ENCODE measurements at places on chromosomes 6 and 20.

DNA sequence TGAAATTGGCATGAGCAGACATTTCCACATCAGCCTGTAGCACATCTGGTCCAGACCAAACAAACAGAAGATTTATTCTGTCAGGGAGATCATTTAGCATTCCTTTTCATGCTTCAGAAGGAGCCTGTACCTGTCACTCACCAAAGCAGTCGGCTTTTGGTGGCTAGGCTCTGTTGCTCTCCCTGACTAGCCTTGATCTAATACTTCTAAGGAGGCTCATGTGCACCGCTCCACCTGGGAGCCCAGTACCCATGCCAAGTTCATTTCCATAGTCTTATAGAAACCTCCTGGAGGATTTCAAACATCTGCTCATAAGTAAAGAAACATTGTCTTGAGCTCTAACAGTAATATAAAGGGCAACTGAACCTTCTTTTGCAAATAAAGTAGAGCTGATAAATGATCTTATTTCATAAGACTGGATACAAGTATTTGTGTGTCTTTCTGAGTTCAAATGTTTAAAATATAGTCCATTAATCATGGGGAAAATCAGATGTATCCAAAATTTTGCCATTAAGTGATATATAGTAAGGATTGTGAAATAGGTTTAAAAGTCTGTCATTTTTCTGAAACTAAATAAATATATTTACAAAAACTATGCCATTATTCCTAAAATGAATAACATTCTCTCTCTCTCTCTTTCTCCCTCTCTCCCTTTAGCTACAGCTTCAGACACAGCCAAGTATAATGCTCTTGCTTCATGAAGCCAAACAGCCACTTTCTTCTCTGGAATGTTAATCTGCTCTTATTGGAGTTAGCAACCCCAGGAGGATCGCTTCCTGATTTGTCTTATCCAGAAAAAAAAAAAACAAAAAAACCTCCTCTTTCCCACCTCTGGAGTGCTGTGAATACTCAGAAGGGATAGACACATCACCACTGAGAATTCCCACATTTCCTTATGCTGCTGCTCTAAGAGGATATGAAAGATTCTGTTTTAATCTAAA lies 192.7 kb upstream of the TFAP2D start:
- no peak for DNase-seq

DNA sequence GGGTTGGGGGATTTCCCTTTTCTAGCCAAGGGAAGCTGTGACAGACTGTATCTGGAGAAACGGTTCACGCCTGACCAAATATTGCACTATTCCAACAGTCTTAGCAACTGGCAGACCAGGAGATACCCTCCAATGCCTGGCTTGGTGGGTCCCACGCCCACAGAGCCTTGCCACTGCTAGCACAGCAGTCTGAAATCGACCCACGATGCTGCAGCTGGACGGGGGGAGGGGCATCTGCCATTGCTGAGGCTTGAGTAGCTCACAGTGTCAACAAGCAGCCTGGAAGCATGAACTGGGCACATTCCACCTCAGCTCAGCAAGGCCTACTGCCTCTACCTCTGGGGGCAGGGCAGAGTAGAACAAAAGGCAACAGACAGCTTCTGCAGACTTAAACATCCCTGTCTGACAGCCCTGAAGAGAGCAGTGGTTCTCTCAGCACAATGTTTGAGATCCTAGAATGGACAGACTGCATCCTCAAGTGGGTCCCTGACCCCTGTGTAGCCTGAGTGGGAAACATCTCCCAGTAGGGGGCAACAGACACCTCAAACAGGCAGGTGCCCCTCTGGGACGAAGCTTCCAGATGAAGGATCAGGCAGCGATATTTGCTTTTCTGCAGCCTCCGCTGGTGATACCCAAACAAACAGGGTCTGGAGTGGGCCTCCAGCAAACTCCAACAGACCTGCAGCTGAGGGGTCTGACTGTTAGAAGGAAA lies 89.9 kb upstream of the ECI2 start:
- no peak for DNase-seq

GRCh38 chr6:33724102-33725023 lies 12.9 kb upstream of the UQCC2 start:
- DNase-seq, result no peak

- DNase-seq, result no peak
These were observed 96.6 kb downstream of the RNGTT start for GRCh38 chr6:88866856-88867255.

DNA sequence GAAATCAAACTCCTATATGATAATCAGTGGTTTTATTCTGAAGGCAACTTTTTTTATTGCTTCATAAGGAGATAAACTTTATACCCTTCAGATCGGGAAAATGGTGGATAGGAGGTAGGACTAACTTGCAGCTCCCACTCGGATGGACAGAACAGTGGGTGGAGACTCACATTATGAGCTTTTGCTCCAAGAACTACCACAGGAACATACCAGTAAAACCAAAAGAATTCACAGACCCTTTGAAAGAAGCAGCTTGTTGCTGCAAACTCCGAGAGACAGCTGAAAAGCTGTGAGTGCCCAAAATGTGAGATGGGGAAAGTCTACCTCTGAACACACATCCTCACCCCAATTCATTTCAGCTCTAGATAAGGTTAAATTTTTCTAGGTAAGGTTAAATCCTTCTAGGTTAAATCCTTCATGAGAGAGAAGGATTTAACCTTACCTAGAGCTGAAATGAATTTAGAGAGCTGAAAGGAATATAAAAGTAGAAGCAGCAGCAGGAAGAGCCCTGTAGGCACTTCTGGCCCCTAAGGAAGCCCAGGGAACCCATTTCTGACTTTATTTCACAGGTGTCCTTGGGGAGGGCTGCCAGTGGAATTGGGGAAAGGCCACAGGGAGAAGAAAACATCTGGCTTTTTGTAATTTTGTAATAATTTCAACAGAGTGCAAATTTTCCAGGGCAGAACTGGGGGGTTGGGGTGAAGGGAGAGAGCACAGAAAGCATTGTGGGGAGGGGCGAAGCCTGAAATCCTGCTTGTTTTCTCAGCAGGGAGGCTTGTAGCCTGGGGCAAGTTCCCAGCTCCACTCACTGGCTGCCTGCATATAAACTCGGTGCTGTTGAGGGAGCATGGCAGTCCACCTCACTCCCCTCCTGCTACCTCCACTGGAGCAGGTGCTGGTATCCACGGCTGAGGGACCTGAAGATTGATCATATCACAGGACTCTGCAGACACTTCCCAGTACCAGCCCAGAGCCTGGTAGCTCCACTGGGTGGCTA lies 65.9 kb upstream of the HCRTR2 start:
- no peak for DNase-seq

GRCh38 chr6:106045077-106045476 lies 41.1 kb upstream of the PRDM1 start:
- no peak for DNase-seq

GRCh38 chr6:160269023-160269521 lies 10.5 kb upstream of the SLC22A2 start:
- no peak for DNase-seq

DNA sequence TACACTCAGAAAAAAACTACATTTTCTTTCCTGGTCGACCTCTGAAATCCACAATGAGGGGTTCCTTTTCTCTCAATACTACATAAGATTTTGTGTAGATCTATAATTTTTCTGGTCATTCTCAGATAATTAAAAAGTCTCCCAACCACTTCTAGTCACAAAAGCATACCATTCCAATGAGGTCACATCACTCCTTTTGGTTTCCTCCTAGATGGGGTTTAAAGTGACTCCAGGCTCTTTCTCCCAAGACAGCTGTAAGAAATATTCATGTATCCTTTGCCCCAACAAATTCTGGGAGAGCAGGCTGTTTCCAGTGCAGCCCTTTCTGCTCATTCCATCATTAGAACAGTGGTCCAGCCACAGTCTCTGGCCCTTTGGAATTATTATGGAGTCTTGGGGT lies 43.1 kb upstream of the BEND6 start:
- DNase-seq, result no peak

DNA sequence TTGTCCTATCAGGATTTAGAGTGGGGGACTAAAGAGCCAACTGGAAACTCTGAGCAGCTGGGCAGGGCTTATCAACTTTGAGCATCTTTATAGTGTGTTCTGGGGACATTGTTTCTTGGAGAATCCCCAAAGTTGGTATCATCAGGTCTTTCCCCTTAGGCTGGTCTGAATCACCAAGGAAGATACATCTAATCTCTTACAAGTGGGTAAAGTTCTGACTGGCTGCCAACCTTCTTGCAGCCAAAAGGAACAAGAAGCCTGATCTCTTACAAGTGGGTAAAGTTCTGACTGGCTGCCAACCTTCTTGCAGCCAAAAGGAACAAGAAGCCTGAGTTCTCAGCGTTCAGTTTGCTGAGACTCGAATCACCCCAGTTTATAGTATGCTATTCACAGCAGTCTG lies 1.6 kb upstream of the MED23 start:
- no peak for DNase-seq
